Brain microvascular endothelial cell (primary cell): ENCODE measurements at places on chromosomes 7 and 10.

- no peak for DNase-seq
Measured at GRCh38 chr7:74030861-74031260, 2.9 kb downstream of the ELN start.

DNA sequence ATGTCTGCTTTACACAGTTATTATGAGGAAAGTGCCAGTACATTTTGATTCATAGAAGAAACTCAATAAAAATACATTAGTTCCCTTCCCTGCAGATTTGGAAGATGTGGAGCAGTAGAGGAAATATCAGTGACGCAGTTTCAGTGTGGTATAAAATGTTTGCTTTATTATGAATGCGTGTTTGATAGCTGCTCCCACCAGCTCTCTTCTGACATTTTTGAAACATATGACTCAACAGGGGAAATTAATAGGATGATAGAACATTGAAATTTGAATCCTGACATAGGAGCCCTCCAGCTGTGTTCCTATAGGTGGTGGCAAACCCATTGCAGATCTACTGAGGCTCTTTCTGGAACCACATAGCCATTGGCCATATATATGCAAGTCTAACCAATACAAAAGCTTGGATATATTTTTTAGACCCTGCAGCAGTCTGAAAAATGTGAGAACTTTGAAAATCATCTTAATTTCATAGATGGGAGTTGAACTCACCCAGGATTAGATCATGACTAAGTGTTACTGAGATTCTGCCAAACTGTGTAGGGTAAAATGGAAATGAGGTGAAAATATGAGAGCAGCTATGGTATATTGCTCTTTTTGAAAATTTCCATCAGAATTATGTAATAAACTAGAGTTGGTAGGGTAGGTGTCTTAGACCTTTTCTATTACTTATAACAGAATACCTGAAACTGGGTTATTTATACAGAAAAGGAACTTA, 47.8 kb downstream of the BZW2 start:
- peak; percentile 18 for DNase-seq

DNA sequence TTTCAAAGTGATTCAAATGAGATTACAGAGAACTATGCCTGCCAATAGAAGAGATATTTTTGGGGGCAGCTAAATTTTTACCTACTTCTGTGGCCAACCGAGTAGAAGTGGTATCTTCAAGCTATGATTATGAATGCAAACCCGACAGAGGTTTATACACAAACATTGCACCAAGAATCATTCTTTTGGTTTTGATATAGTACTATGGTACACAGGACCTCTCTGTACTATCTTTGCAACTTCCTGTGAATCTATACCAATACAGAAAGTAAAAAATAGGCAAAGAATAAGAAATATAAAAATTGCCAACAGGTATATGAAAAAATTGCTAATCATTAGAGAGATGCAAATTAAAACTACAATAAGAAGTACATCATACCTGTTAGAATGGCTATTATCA, 103.2 kb upstream of the VIPR2 start:
- no peak for DNase-seq

- DNase-seq: no peak
Measured at GRCh38 chr7:85688712-85689111, 501.9 kb upstream of the SEMA3D start.

DNA sequence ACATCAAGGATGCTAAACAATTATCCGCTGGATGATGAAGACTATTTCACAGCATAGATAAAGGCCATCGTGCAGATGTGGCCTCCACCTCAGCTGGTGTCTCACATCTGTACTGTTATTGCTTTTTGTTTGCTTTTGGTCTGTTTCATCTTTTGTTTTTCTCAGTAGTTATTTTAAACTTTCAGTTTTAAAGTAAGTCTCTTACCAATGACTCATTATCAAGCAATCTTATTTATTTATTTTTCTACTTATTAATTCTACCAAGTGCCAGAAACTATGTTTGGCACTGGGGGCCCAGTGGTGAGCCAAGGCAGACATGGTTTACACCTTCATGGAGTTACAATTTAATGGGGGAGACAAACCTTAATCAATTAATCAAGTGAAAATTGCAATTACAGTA, 250.9 kb upstream of the TMEM72 start:
- no peak for DNase-seq

DNA sequence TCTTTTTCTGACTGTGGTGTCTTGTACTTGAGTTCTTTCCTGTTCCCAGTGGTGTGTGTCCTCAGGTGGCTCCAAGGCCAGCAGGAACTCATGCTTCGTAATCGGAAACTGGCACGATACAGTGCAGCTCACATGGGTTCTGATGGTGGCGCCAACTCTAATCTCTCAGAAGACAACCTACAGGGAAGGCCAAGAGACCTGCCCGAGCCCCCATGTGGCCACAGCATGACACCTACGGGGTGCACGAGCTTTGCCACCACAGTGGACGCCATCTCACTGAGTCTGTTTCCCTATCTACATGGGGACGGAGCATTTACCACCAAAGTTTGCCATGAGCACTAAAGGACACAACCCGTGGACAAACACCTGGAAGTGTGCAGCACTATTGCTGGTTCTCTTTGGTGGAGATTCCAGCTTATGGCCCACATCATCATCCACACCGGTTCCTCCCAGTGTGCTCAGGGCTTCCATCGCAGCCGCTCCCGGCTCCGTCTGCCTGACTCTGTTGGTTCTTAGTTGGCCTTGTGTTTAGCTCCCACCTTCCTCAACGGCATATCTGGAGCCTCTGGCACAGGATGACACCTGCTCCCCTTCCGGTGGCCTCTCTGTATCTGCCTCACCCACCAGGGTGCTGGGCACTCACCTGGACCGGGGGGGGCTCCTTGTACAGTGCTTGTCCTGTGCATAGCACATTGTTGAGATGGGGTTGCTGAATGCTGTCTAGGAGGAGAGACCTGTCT, 586.6 kb upstream of the MKI67 start:
- DNase-seq: no peak

DNA sequence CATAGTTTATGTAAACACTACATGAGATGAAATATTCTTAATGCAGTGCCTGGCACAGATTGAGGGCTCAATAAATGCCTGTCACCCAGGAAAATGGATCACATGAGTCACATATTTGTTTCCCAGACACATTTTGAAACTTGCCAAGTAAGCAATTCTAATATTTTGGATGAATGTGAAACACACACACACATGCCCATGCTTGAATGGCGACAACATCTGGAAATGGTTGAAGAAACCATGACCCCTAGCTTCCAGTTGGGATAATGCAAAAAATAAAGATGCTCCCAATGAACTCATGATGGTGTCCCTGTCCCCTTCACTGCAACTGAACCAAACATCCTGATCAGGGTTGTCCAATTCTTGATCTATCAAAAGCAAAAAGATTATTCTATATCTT, 797.3 kb downstream of the XPNPEP1 start:
- DNase-seq: no peak

DNA sequence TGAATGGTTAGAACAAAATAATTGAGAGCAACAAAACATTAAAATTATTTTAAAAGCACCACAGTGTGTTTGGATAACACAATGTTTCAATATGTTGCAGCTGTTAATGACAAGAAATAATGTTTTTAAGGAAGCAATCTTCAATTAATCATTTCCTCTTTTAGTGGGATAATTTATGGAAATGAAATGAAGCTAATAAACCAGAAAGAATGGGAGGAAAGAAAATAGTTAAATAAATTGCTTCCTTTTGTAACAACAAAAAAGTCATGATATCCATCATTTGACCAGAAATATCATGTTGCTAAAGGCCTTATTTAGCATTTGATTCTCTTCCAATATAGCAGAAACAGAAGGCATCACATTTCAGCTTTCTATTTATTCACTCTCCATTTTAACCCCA, 224.5 kb downstream of the SEMA3A start:
- DNase-seq: no peak

- no peak for DNase-seq
Measured at GRCh38 chr7:112386619-112387018, 63.6 kb upstream of the IFRD1 start.

- no peak for DNase-seq
Measured at GRCh38 chr10:96287392-96288105, 16.2 kb upstream of the BLNK start.

DNA sequence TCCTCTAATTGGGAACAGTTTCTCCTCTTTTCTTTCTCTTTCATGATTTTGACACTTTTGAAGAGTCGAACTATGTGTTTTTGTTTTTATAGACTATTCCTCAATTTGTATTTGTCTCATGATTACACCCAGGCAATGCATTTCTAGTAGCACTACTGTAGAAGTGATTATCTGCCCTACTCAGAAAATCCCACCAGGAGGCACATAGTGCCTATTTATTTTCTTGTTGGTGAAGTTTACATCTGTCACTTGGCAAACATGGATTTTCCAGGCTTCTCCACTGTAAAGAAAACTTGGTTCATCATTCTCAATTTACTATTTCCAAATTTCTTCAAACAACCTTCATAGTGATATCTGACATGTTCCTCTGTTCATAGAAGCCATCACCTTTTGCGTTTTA, 893.9 kb downstream of the CCSER2 start:
- no peak for DNase-seq

GRCh38 chr7:151107882-151108281, 21.6 kb downstream of the AGAP3 start:
- DNase-seq: no peak

DNA sequence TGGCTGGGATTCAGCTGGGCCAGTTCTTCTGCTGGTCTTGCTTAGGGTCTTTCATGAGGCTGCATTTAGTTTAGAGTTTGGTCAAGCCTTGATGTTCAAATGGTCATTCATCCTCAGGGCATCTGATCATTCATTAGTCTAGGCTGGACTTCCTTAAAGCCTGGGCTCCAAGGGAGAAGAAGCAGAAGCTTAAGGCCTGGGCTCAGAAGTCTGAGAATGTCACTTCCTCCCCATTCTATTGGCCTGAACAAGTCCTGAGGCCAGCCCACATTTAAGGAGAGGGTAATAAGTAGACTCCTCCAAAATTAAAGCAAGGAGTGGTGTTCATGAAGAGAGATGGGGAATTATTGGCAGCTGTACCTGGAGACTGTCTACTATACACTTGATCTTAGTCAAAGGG, 193.2 kb upstream of the HABP2 start:
- DNase-seq: no peak

DNA sequence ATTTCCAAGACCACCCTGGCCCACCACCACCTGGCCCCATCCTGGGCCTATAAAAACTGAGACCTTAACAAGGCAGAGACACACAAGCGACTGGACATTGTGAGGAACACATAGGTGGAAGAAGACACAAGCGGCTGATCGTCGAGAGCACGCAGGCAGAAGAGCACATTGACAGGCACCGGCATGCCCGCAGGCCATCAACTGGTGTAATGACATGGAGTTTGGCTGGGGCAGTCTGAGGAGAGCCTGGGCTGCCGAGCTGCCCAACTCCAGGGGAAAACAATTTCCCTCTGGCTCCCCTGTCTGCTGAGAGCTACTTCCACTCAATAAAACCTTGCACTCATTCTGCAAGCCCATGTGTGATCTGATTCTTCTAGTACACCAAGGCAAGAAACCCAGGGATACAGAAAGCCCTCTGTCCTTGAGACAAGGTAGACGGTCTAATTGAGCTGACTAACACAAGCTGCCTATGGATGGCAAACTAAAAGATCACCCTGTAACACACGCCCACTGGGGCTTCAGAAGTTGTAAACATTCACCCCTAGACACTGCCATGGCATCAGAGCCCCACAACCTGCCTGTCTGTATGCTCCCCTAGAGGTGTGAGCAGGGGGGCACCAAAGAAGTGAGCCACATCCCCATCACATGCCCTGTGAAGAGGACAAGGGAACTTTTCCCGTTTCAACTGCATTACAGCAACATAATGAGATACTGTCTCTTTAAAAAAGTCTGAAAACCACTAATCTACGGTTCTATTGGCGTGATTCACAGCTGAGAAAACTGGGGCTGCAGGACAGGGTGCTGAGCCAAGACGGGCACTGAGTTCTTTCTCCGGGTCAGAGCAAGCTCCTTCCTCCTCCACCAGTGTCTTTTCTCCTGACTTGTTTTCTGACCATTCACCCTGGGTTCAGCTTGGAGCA, 18.5 kb upstream of the TNS3 start:
- DNase-seq: peak; percentile 76

GRCh38 chr10:132994185-132994796, 51.9 kb upstream of the CFAP46 start:
- DNase-seq: peak; percentile 31

DNA sequence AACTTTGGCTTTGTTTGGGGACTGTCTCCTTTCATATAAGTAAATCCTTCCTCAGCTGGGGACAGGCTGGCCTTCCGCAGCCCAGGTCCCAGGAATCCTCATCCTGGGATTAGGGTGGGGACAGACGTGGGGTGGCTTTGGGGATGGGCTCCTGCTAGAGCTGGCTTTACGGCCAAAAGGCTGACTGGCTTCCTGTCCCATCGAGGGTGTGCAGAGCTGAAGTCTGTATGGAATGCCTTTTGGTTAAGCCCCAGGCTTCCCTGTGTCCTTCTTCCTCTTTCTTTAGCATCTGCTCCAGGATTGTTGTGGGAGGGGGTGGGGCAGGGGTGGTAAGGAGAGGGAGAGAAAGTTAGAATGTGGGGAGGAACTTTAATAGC, 59.4 kb upstream of the AQP1 start:
- no peak for DNase-seq

DNA sequence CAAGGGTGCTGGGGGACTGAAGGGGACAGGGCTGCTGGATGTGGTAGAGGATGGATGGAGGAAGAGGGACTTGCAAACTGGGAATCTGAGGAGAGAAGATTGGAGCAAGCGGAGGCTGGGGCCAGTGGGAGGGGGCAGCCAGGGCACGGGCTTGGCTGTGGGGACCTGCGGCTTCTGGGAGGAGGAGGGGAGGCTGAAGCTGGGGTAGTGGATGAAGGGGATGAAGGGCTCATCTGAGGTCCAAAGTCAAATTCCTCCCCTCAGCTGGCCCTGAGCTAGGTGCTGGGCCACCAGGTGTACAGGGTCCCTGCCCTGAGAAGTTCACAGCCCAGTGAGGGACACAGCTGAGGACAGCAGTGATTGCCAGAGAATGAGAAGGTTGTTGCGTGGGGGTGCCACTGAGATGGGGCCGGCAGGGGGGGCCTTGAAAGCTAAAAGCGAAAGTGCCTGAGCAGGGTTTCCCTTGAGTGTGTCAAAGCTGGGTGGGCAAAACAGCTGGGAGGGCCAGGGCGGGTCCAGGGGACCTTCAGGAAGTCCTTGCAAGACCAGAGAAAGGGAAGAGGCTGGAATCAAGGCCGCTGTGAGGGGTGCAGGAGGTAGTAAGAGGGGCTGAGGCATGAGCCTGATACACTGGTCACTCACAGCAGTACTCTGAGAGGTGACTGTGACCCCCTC, 75.2 kb downstream of the MYL10 start:
- no peak for DNase-seq

- peak; percentile 10 for DNase-seq
Measured at GRCh38 chr10:13271552-13272163, 28.2 kb downstream of the PHYH start.

GRCh38 chr10:49328401-49329145, 29.6 kb downstream of the C10orf71 start:
- no peak for DNase-seq

- peak; percentile 82 for DNase-seq
Measured at GRCh38 chr10:11178606-11179515, 161.2 kb downstream of the CELF2 start.

- no peak for DNase-seq
Measured at GRCh38 chr7:13822678-13823077, 166.8 kb downstream of the ETV1 start.
